ENCODE measurements at places on chromosomes 11 and 22. TPM values are rescaled to one million over a fixed set of nuclear protein-coding genes. Genes with fewer than 3 reads are reported as not detected.

KCNJ11 gene
- total RNA-seq = not detected

CDKN1C gene
- 4.1 TPM for total RNA-seq

KCNQ1 gene
- 13.4 TPM for total RNA-seq

KBTBD4 gene
- total RNA-seq = 23.7 TPM

ANKK1 gene
- total RNA-seq = 0.89 TPM

MS4A6A gene
- total RNA-seq = 1.3 TPM

DNA sequence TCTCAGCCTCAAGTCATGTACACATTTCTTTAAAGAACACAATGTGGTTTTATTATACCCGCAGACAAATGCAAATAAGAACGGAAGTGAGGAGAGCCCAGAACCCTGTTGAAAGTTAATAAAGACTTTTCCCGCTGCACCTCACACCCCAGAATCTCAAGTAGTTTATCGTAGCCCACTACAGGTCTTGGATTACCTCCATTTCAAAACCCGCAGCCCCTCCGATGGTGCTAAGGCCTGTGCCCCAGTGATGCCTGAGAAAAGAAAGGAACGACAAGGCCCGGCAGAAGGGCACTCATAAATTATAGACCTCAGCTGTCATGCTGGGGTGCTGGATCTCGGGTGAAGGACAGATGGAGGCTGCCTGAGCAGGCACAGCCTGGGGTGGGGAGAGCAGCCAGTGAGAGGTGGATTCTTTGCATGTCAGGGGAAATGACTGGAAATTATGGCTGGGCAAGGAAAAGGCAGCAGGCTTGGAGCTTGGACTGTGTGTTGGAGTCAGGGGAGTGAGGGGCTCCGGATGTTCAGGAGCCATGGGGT is 354.1 kb downstream of the NTM start:
- H3K4me1 ChIP-seq = no peaks in the 10 kb centered on the region
- no peak for DNase-seq
- H3K4me3 ChIP-seq = no peak overlapping the region
- H3K27me3 ChIP-seq = no peaks in the 10 kb centered on the region
- H3K27ac ChIP-seq = no peak overlapping the region

DNA sequence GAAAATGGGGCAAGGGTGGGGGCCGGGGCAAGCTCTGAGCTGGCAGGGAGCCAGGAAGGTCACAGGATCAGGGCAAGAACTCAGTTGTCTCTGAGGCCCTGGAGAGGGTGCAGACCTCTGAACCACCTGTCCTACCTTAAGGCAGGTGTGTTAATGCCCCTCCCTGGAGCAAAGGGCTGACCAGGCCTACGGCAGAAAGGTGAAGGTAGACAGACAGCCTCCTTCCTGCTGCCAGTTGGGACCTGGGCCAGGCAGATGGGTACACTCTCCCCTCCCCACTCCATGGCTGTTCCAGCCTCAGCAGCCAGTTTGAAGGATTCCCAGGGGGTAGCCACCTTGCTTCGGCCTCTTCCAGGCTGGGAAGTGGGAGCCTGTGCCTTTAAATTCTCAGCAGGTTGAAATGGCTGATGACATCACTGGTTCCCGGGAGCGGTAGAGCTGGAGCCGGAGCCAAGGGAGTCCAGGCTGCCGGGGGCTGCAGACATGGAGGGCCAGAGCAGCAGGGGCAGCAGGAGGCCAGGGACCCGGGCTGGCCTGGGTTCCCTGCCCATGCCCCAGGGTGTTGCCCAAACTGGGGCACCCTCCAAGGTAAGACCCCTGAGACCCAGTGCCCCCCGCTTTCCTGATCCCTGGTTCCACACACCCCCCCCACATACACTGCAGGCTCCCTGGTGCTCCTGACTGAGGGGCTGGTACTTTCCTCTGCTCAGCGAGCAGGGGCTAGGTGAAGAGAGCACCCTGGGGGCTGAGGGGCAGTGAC is at the start of gene INPP5J:
Gene INPP5J (plus strand): TSS at position 435 of the 760 bp plus-strand sequence. CDS start 49 bp downstream, at position 484.
- no peaks in the 10 kb centered on the region for H3K4me1 ChIP-seq
- no peaks in the 10 kb centered on the region for H3K27me3 ChIP-seq
- no peaks in the 10 kb centered on the region for H3K36me3 ChIP-seq

GRCh38 chr11:129374993-129375750 is 476 bp upstream of the BARX2 start:
- H3K27ac ChIP-seq = no peak overlapping the region
- H3K4me3 ChIP-seq = no peak overlapping the region
- H3K27me3 ChIP-seq = peaks cover 30% of the 10 kb centered on the region

- H3K27ac ChIP-seq = peak overlapping the region; percentile 97
- peak overlapping the region; percentile 69 for H3K4me3 ChIP-seq
- DNase-seq = no peak
- H3K4me1 ChIP-seq = peaks cover 55% of the 10 kb centered on the region
Measured at GRCh38 chr22:37607935-37608476, 628 bp upstream of the GGA1 start.

GRCh38 chr11:75474878-75475766 is 42.1 kb upstream of the KLHL35 start:
- H3K36me3 ChIP-seq = peaks cover 25% of the 10 kb centered on the region
- peak overlapping the region; percentile 66 for H3K27ac ChIP-seq
- peak overlapping the region; percentile 26 for H3K4me3 ChIP-seq
- no peaks in the 10 kb centered on the region for H3K27me3 ChIP-seq
- peaks cover 22% of the 10 kb centered on the region for H3K4me1 ChIP-seq

GRCh38 chr22:48702573-48703264 is 1125.0 kb downstream of the BRD1 start:
- no peak overlapping the region for H3K27ac ChIP-seq
- no peaks in the 10 kb centered on the region for H3K4me1 ChIP-seq
- H3K4me3 ChIP-seq = no peak overlapping the region
- no peak for DNase-seq

- no peaks in the 10 kb centered on the region for H3K27me3 ChIP-seq
- peaks cover 41% of the 10 kb centered on the region for H3K4me1 ChIP-seq
- peaks cover 20% of the 10 kb centered on the region for H3K36me3 ChIP-seq
- peak overlapping the region; percentile 85 for H3K27ac ChIP-seq
- DNase-seq = no peak
Measured at GRCh38 chr11:66345316-66345649, 379 bp upstream of the BRMS1 start.

DNA sequence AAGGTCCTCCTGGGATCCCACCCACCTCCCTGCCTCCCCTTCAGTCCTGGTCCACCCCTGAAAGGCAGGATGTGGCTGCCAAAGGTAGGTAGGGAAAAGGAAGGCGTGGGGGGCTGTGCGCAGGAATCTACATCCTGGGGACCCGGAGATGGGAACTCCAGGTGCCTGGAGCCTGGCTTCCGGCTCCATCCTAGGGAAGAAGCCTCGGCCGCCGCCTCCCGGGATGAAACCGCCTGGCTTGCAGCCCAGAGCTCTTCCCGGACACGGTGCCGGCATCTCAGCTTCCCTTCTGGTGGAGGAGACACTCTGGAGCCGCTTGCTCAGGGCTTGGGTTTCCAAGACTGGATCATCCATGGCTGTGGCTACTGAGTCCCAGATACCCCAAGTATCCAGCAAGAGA is 33.3 kb upstream of the PDGFB start:
- H3K36me3 ChIP-seq = no peaks in the 10 kb centered on the region
- H3K4me1 ChIP-seq = no peaks in the 10 kb centered on the region
- H3K27ac ChIP-seq = no peak overlapping the region

- no peaks in the 10 kb centered on the region for H3K4me1 ChIP-seq
- H3K27ac ChIP-seq = no peak overlapping the region
- H3K36me3 ChIP-seq = no peaks in the 10 kb centered on the region
- DNase-seq = no peak
- no peaks in the 10 kb centered on the region for H3K27me3 ChIP-seq
Measured at GRCh38 chr11:119185981-119186634, 833 bp downstream of the NHERF4 start.

DNA sequence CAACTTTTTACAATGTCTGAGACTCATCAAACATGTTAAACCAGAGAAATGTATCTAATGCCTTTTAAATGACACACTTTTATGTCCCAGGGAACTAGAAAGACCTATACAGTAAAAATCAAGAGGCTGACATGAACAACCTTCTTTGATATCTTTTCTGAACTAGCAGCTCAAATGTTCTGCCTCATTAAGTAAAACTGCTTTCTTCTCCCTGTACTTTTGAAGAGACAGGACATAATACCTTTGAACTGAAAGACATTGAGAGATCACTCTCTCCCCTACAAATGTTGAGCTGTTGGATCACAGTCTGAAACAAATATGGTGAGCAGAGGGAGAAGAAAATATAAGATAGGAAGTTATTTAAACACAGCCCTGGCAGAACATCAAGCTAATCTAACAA is 123.0 kb downstream of the FAM181B start:
- H3K4me3 ChIP-seq = no peak overlapping the region
- no peaks in the 10 kb centered on the region for H3K27me3 ChIP-seq
- DNase-seq = no peak

GRCh38 chr11:44498089-44498871 is 67.2 kb upstream of the CD82 start:
- H3K4me3 ChIP-seq = no peak overlapping the region
- H3K27me3 ChIP-seq = peaks cover 7% of the 10 kb centered on the region
- DNase-seq = no peak
- no peaks in the 10 kb centered on the region for H3K36me3 ChIP-seq
- H3K4me1 ChIP-seq = no peaks in the 10 kb centered on the region

- peaks cover 30% of the 10 kb centered on the region for H3K27me3 ChIP-seq
- H3K4me1 ChIP-seq = peaks cover 11% of the 10 kb centered on the region
- DNase-seq = no peak
- no peak overlapping the region for H3K27ac ChIP-seq
- H3K36me3 ChIP-seq = no peaks in the 10 kb centered on the region
Measured at GRCh38 chr11:118147502-118147901, 5.1 kb downstream of the SCN4B start.

- no peak for DNase-seq
- H3K4me3 ChIP-seq = no peak overlapping the region
- no peaks in the 10 kb centered on the region for H3K27me3 ChIP-seq
- no peak overlapping the region for H3K27ac ChIP-seq
- H3K4me1 ChIP-seq = peaks cover 32% of the 10 kb centered on the region
Measured at GRCh38 chr11:689625-690024, 5.4 kb downstream of the DEAF1 start.
